ENCODE measurements at places on chromosomes 13 and 19.

GRCh38 chr19:42114412-42114811 lies 17.8 kb downstream of the POU2F2 start:
- DNase-seq = no peak

GRCh38 chr13:44117816-44118215 lies 238.1 kb downstream of the LACC1 start:
- DNase-seq = no peak

GRCh38 chr19:4803736-4804695 lies 12.5 kb downstream of the FEM1A start:
- DNase-seq = peak; percentile 43

DNA sequence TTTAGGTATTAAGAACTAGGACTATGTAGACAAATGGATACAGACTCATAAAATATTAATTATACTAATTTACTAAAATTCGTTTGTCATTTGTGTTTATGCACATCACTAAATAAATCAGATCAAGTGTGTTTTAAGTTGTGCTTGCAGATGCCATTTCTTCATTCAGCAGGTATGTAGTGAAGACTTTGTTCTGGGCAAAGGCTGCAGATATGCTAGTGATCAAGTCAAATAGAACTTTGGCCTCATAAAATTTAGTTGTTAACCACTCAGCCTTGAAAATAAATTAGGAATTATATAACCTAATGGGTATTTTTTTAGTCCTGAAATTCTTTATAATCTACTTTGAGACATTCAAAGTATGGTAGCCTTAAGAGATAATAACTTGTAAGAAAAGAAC lies 80.4 kb upstream of the TRPC4 start:
- no peak for DNase-seq

GRCh38 chr19:14502334-14503092 lies 6.6 kb upstream of the GIPC1 start:
- DNase-seq = no peak

DNA sequence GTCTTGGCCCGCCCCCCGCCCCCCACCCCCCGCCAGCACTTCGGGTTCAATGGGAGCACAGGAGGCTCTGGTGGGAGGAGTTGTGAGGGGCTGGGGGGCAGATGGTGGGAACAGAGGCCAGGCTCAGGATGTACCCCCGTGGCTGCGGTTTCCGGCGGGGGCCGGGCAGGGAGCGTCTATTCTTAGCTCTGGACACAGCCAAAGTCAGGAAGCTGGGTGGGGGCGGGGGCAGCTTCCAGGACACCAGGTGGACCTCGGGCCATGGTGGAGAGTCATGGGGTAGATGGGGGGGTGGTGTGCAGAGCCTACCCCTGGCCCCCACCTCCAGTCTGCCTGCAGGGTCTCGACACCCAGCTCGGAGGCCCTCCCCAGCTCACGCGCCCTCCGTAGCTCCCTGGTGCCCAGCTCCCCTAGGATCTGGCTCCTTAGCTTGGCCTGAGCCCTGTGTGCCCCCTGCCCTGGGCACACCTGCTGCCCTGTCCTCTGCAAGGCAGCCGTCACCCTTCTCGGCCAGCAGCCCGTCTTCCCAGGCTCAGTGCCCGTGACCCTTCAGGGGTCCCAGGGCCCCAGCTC lies 2.2 kb upstream of the TBXA2R start:
- DNase-seq = peak; percentile 63

GRCh38 chr13:25168790-25169189 lies 3.3 kb downstream of the AMER2 start:
- no peak for DNase-seq

GRCh38 chr13:98141509-98142379 lies 1.1 kb upstream of the FARP1 start:
- no peak for DNase-seq

DNA sequence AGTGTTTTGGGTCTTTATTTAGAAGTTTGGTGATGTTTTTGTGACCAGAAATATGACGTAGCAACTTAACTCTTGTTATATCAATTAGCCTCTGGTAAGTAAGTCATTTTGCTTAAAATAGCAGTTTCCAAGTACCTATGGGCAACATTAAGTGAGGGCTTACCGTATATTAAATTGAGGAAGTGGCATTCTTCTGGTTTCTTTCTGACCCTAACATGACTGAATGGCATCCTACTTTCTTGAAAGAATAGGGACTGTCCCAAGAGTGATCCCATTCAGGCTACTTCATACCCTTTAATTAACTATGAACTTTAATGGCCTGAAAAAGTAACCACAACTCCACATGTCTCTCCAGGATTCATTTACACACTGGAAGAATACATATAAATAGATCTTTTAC lies 106.6 kb downstream of the MZT1 start:
- no peak for DNase-seq
